ENCODE measurements at places on chromosomes 4 and X.

DNA sequence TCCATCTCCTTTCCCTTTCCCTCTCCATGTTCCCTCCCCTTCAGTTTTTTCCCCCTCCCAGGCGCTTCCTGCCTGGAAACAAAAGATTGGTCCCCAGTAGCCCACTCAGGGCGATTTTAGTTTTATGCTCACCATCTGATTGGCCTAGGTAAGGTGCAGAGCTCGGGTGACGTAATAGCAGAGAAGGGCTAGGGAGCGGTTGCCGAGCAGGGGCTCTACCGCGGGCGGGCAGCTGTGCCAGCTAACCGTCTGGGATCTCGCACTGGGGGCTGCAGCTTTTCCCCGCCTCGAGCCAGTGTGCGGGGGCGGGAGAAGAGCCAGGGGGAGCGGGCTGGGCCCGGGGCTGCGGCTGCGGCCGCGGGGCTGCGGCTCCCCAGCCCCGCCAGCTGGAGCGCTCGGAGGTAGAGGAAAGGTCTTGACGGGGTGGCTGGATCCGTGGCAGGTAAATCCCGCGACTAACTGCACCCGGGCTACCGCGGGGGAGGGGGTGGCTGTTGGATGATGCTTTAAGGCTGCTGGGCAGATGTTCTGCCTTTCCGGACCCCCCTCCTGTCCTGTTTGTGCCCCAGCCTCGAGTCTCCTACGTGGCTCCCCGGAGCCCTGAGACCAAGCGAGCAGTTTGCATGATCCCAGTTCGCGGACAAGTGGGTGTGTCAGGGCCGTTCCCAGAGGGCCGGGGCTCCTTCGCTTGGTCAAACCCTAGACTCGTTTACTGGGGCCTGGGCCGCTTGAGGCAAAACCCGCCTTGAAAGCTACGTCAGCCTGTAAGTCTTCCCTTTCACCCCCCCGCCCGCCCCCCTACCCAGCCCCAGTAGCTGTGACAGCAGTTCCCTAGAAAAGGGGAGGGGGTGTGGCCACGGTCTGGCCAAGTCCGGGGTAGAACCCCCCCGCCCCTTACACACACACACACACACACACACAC is at the start of gene PAK3:
PAK3 (plus strand) TSS at position 218 of the 922 bp plus-strand sequence. CDS start 26,913 bp downstream, outside the sequence.
- DNase-seq: no peak

GRCh38 chr4:150242820-150243458 is 164.7 kb downstream of the DCLK2 start:
- DNase-seq: no peak

GRCh38 chr4:78058591-78059523 is 1.7 kb downstream of the FRAS1 start:
- no peak for DNase-seq

- DNase-seq: no peak
These were observed 313.2 kb upstream of the DKK2 start for GRCh38 chr4:107349266-107349665.
